ENCODE measurements at places on chromosomes 1 and 21.

DNA sequence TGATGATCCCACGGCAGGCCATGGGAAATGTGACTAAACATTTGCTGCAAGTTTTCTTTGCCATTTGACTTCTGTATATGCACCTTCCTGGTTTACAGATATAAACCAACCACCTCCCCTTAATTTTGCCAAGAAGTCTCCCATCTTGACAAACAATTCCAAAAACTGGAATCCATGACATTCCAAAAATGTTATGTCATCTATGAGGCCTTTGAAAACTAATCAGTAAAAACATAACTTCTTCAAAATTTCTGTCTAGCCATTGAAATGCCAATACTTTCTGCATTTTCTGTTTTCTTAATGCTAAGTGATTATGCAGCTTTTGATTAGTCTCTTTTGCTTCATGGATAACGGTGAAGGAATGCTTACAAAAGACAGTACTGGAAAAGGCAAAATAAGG, 84.1 kb downstream of the LYST start:
- DNase-seq: no peak

DNA sequence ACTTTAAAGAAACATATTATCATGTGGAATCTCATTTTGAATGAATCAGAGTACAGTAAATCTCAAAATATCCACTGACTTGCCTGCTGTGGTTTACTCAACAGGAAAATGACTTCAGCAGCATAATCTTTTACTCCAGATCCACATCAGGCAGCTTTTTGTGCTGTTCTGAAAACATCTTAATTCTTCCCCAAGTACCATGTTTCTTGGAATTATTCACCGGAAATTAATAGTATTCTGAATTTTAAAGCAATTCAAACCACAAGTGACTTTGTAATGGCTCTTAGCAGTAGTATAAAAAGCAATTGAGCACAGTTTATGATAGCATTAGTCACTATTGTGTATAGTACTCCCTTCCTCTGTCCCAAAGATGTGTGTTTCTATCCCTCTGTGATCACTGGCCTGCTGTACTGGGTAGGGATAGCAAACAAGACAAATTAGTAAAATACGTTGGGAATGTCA, 64.2 kb upstream of the ERRFI1 start:
- peak; percentile 92 for DNase-seq

- DNase-seq: peak; percentile 70
Observed at GRCh38 chr1:19232524-19232846, 18.8 kb downstream of the EMC1 start.

DNA sequence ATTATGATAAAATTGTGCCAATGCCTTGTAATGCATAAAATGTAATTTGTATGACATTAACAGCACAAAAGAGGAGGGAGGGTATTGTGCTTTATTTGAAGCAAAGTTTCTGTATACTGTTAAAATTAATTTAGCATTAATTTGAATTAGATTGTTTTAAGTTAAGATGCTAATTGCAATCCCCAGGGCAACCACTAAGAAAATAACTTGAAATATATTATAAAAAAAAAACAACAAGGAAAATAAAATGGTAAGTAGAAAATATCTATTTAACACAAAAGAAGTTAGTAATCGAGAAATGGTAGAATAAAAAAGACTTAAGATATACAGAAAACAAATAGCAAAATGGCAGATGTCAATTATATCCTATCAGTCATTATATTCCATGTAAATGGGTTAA, 131.4 kb upstream of the KAZN start:
- no peak for DNase-seq

- DNase-seq: no peak
Observed at GRCh38 chr21:21385404-21385803, 387.2 kb downstream of the NCAM2 start.

GRCh38 chr1:186302381-186302920, 72.6 kb downstream of the TPR start:
- DNase-seq: no peak

- peak; percentile 19 for DNase-seq
Observed at GRCh38 chr1:52645261-52645660, 12.3 kb downstream of the SHISAL2A start.

GRCh38 chr1:200415227-200415626, 5.4 kb upstream of the ZNF281 start:
- DNase-seq: no peak

DNA sequence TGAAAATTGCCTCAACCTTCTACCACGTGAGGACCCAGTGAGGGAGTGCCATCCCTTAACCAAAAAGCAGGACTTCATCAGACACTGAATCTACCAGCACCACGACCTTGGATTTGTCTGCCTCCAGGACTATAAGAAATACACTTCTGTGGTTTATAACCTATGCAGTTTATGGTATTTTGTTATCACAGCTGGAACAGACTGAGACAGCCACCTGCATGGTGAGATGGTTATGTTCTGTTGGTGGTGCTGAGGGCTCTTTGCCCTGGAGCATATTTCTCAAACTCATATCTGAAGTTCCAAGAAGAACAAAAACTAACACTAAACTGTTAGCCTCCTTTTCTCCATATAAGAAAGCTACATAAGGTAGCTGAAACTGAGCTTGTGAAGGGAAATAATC, 69.8 kb upstream of the RGS18 start:
- no peak for DNase-seq

DNA sequence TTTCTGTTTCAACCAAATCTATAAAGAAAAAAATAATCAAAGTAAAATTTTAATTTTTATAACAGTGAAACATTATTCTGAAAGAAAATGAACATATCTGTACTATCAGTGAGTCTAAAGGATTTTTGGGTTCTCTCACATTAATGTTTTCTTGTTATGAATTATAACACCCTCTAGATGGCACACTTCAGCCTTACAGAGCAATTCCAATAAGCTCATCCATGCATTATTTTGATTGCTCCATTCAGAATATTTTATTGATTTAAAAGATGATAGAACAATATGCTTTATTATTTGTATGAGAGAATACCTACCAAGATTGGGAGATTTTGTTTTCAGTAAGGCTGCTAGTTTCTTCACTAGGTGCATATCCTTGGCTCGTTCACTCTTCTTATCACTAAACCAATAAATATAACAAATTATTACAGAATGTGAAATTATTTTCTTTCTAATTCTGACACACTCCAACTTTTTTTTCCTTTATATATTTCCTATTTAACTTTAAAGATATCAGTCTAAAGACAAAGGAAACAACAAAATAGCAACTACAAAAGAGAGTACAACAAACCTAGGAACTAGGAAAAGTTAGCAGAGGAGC, 82.4 kb downstream of the RAB3GAP2 start:
- peak; percentile 47 for DNase-seq

DNA sequence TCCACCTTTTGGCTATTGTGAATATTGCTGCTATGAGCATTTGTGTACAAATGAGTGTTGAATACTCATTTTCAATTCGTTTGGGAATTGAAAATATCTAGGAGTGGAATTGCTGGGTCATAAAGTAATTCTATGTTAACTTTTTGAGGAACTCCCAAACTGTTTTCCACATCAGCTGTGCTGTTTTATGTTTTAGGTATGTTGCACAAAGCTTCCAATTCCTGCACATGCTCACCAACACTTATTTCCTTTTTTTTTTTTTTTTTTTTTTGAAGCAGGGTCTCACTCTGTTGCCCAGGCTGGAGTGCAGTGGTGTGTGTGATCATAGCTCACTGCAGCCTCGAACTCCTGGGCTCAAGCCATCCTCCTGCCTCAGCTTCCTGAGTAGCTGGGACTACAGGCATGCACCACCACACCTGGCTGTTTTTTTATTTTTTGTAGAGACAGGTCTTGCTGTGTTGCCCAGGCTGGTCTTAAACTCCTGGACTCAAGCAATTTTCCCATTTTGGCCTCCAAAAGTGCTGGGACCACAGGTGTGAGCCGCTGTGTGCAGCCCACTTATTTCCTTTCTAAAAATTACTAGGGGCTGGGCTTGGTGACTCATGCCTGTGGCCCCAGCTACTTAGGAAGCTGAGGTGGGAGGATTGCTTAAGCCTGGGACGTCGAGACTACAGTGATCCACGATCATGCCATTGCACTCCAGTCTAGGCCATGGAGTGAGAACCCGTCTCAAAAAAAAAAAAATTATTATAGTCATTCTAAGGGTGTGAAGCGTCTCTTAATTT, 33.4 kb downstream of the TMCC2 start:
- peak; percentile 52 for DNase-seq

DNA sequence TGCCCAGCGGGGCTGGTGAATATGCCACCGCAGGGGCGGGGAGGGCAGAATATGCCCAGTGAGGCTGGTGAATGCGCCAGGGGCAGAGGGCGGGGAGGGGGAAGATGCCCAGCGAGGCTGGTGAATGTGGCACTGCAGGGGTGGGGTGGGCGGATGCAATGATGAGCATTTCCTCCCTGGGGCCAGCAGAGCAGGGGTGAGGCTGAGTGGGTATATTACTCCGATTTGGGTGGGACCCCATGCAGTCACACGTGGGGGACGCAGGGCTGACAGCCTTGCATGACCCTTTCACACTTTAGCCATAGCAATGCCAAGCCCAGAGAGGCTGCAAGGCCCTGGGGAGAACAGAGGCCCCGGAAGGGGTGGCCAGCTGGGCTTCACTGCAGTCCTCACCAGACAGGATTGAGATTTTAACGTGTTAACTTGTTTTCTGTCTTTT, 9.3 kb upstream of the SLX9 start:
- no peak for DNase-seq

- no peak for DNase-seq
Observed at GRCh38 chr1:162548170-162548569, 13.4 kb upstream of the UAP1 start.

DNA sequence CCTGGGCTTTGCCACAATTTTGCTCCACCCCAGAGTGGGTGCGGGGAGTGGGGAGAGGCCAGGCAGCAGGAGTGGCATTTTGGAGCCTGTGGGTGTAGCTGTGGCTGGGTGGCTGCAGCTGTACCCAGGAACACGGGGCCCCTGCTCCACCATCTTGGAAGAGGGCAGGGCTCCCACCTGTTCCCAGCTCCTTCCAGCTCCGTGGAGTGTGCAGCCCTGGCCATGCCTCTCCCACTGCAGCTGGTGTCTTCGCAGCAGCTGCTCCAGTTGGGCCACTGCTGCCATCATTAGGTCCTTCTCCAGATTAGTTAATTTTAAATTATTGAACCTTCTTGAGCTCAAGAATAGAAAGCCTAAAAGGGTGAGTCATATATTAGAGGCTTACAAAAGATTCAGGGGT, 17.6 kb downstream of the FAM20B start:
- no peak for DNase-seq

DNA sequence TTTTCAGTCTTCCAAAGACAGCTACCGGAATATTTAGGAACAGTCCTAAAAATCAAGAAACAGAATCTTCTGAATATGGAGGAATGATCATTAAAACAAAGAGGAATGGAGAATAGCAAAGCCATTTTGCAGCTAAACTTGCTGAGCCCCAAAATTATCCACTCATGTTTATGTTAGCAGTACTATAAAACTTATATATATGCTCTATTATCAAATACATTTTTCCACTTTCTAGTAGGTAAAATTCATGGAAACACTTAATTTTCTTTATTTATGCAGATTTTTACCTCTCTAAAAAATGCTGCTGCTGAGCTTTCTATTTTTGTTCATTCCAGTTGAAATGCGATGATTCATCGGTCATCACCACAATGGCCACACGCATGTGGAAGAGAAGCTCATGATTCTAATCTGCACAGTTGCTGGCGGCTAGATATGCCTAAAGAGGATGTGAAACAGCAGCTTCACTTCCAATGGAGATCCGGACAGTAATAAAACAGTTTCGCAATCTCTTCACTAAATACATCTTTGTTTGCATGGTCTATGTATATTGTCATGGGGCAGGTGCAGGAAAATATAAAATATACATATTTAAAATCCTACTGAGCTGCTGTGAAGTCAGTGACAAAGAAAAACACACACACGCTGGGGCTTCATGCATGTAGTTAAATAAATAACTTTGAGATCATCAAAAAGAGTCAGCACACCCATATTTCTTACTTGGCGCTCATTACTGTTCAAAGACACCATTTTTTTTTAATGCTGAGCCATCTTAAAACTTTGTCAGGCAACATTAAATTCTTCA, 292.2 kb downstream of the SMYD3 start:
- peak; percentile 46 for DNase-seq

GRCh38 chr1:83791821-83792437, 207.0 kb downstream of the TTLL7 start:
- DNase-seq: peak; percentile 28

DNA sequence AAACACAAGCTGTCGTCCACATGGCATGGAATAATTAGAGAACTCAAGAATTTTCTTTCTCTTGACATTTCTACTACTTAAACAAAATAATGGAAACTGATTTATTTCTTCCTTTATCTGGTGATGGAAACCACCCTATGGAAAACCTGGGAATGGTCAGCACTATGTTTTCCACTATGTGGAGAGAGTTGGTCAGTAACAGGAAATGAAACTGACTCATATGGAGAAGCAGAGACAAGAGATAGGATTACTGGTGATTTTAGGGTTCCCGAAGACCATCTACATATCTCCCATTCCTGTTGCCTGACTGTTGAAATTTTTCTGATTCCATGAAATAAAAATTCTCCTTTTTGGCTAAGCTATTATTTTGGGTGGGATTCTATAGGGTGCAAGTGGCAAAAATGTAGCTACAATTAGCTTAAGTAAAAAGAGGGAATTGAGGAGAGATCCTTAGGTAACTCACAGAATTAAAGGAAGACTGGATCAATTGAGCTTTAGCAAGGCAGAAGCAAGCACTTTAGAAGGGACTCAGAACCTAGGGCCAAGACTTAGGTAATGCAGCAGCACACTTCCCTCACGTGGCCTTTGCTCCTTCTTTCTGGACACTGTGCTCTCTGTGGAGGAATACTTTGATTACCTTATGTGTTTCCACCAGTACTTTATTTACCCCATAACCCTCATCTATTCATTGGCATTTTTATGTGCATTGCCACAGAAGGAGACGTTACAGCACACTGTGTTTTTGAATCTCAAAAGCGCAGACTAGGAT, 89.6 kb downstream of the LEPR start:
- peak; percentile 25 for DNase-seq

DNA sequence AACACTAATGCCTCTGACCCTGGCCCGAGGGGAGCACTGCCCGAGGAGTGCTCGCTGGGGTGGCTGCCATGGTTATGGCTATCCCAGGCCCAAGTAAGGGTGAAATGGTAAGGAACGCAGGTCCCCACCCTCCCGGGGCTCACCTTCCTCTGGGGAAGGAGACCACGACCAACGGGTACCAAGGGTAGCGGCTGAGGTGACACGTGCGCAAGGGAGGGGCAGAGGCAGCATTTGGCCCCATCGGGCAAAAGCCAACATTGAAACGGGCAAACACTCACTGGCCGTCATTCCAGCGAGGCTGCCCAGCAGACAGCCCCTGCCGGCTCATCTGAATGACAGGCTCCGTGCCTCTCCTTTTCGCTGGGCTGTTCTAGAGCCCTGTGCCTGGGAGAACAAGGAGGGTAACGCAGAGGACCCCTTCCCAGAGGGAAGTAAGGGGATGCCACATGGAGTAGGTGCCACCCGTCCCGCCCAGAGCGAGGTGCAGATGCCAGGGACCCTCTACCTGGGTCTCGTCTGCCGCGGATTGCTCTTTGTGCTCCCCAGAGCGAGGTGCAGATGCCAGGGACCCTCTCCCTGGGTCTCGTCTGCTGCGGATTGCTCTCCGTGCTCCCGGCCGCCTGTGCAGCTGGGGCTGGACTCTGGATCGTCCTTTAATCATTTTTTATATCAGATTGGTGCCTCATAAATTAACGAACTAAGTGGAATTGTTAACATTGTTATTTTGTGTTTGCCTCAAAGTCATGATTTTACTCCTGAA, 16.2 kb downstream of the ACTRT2 start:
- no peak for DNase-seq

Data from renal cortical epithelial cell (primary cell).